Myometrial cell (primary cell): ENCODE measurements at places on chromosomes 16 and 17. TPM values are rescaled to one million over a fixed set of nuclear protein-coding genes. Genes with fewer than 3 reads are reported as not detected.

The TLCD3B gene
- 1.2 TPM in 1 of 2 replicates, not detected in the other for total RNA-seq

The ATP6V0A1 gene
- 21.3 and 25.7 TPM in 2 replicates for total RNA-seq

The GPR139 gene
- not detected in 2 replicates for total RNA-seq

The HS3ST3B1 gene
- total RNA-seq = 5.8 and 7.5 TPM in 2 replicates

The NXPH3 gene
- total RNA-seq = under 0.01 and 3.0 TPM in 2 replicates

The FBXW10B gene
- not detected in 2 replicates for total RNA-seq

The GCGR gene
- total RNA-seq = not detected in 2 replicates

The CACNG5 gene
- not detected in 2 replicates for total RNA-seq

The PARN gene
- 18.5 and 29.6 TPM in 2 replicates for total RNA-seq

The GPRC5C gene
- total RNA-seq = under 0.01 TPM in 1 of 2 replicates, not detected in the other

The NPIPA3 gene
- not detected in 2 replicates for total RNA-seq

The TEX14 gene
- total RNA-seq = not detected in 2 replicates

The ICAM2 gene
- total RNA-seq = 0.18 TPM in 1 of 2 replicates, not detected in the other

The LGALS9B gene
- total RNA-seq = not detected in 2 replicates

The ZNF598 gene
- total RNA-seq = 41.8 and 43.2 TPM in 2 replicates

The KRTAP16-1 gene
- total RNA-seq = not detected in 2 replicates

The SCGB1C2 gene
- total RNA-seq = not detected in 2 replicates
